Effector memory CD4-positive, alpha-beta T cell (primary cell): ENCODE measurements at places on chromosomes 6 and 20.

GRCh38 chr6:169340395-169340794 is 86.7 kb upstream of the THBS2 start:
- no peak for DNase-seq

- no peak for DNase-seq
These were observed 101.5 kb downstream of the RPP40 start for GRCh38 chr6:4902363-4902762.

GRCh38 chr6:12138381-12138780 is 126.3 kb downstream of the HIVEP1 start:
- DNase-seq = peak; percentile 14

GRCh38 chr20:46139908-46140482 is 21.9 kb downstream of the CD40 start:
- no peak for DNase-seq

GRCh38 chr20:17473659-17474058 is 57.5 kb downstream of the BFSP1 start:
- DNase-seq = no peak

DNA sequence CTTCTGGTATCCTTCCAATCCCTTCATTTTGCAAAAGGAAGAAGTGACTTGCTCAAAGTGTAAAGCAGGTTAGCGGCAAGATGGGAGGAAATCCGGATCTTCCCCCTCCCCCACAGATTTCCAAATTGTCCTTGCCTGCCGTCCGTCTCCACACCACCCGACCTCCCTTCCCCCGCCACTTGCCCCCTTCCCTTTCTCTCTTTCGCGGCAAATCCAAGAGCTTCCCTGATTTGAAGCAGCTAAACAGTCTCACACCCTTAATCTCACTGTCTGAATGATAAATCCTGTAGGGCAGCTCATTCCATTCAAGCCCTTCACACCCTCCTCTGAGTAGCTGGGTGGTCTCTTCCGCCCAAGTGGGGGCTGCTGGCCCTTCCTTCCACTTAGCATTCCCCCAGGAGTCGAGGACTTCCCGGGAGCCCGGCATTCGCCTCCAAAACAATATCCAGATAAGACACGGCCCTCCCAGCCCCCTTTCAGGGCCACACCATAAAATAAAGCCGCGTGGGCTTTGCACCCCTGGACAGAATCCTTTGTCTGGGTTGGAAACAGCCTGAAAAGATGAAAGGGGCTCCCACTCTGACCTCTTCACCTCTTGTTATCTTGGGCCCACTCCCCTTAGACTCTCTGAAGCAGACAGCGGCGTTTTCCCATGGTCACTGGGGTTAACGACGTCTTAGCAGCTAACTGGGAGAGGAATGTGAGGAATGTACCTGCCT is 44.0 kb upstream of the PIM1 start:
- no peak for DNase-seq

DNA sequence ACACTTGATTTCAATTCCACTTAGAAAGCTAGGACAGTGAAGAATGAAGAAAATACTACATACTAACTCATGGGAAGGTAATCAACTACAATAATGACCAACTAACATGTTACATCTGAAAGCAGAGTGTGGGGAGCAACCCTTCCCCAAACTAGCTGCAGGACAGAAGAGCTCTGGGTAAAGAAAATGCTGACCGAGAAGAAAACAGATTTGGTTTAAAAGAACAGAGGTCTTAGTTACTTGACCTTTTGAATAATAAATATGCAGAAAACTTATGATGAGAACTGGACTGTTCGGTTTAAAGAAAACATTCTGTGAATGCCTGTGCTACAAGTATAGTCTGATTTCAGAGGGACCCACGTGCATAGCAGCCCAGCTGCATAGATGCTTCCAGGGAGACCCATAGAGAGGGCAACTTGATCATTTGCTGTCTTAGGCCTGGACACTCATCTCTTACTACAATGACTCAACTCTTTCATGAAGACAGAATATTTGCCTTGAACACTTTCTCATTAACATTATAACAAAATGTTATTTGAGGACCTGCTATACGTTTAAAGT is 53.5 kb downstream of the RALGAPA2 start:
- DNase-seq = no peak

GRCh38 chr6:46204880-46205650 is 34.3 kb upstream of the ENPP5 start:
- no peak for DNase-seq

DNA sequence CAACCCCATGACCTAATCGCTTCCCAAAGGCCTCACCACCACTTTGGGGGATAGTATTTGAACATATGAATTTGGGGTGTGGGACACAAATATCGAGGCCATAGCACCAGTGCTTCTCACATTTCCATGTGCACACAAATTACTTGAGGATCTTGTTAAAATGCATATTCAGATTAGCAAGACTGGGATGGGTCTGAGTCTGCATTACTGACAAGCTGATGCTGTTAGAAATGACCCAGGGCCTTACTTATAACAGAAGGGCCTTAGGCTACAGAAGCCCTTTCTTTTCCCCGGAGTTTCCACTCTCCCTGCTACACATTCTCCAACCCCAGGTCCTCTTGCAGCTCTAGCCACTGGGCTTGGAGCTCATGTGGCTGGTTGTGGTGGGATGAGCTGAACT is 141.5 kb upstream of the LRFN2 start:
- no peak for DNase-seq

GRCh38 chr6:135323202-135323668 is 142.1 kb downstream of the MYB start:
- no peak for DNase-seq

DNA sequence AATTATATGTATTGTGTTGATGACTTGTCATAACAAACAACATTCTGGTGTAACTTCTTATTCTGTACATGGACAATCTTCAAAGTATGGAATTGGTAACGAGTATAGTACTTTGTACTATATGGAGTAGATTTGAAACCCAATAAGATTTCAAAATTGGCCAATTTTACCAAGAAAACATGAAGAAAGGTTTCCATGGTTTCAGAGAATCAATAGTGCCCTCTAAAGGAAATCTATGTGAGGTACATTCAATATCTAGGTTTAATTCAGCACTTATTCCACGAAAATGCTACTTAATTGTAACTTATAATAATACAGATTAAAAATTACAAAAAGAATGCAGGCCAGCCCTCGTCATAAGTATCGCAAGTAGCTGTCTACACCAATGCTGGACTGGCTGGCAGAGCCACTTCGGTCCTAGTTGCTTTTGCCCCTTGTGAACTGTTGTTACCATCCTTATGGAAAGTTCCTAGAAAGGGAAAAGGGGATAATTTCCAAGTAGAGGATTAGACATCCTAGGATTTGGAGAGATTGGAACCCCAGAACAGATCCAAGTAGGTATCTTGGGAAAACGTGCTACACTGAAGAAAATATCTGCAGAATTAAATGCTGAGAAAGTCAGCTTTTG is 70.9 kb downstream of the LCA5 start:
- DNase-seq = no peak

- DNase-seq = no peak
These were observed 32.6 kb downstream of the KCNK5 start for GRCh38 chr6:39196673-39197091.

GRCh38 chr6:1609648-1610496 is at the start of gene FOXC1:
TSS of gene FOXC1 (plus strand) at chr6:1609915. CDS start at chr6:1610446, 531 bp downstream.
- DNase-seq = no peak

- no peak for DNase-seq
These were observed 167.3 kb downstream of the GRM4 start for GRCh38 chr6:33978412-33979150.

- no peak for DNase-seq
These were observed 495.2 kb upstream of the FLRT3 start for GRCh38 chr20:14832630-14833029.

GRCh38 chr6:116662202-116662601 is 6.4 kb downstream of the ZUP1 start:
- no peak for DNase-seq

- no peak for DNase-seq
These were observed 13.8 kb downstream of the BRD2 start for GRCh38 chr6:32982084-32982701.

DNA sequence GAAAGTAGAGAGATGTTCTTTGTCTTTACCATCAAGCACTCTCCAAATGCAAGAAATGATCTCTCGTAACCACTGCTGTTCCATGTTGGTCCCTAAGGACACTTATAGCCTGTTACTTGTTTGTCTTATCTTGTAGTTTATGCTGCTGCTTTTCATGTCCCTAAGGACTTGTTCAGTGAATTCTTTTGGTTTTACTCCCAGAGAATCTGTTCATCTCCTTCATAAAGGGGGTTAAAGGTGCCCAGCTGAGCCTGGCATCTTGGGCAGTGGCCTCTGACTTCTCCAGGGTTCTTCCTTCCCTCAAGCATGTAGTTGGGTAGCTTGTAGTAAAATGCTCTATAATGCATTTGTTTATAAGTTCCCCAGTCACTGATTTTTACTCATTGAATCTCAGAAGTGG is 864 bp upstream of the PKIG start:
- DNase-seq = no peak

GRCh38 chr6:109269057-109269456 is 113.2 kb downstream of the CD164 start:
- DNase-seq = no peak

GRCh38 chr6:81997090-81997926 is 244.8 kb upstream of the TENT5A start:
- DNase-seq = no peak

DNA sequence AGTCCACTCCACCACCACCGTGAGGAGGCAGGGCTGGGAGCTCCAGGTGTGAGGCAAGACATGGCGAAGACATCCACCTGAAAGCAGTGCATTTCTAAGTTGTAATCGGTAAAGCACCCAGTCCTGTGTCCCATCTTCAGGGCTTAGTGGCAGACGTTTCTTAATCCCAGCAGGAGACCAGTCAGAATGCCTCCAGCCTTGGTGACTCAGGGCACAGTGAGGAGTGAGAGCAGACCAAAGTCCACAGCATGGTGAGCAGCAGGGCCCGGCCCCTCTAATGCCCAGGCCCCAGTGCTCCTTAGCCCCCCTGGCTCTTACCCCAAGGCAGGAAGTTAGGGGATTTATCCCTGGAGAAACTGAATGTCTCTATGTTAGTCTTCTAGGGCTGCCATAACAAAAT is 183.9 kb downstream of the SYNDIG1 start:
- DNase-seq = no peak

DNA sequence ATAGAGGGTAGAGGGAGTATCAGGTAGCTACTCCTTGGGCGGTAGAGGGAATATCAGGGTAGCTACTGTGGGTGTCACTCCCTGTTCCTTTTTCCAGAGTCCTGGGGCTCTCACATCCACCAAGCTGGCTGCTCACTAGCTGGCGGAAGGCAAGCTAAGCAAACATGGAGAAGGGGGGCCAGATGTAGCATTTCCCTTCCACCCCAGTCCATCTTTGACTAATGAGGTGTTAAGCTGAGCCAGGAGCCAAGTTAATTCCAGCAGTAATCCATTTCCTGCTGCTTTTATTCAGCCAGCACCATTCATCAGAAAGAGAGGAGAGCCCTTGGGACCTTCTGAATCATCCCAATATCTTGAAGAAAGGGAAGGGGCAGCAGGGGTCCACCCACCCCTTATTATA is 330.0 kb downstream of the ZFAND3 start:
- DNase-seq = no peak

DNA sequence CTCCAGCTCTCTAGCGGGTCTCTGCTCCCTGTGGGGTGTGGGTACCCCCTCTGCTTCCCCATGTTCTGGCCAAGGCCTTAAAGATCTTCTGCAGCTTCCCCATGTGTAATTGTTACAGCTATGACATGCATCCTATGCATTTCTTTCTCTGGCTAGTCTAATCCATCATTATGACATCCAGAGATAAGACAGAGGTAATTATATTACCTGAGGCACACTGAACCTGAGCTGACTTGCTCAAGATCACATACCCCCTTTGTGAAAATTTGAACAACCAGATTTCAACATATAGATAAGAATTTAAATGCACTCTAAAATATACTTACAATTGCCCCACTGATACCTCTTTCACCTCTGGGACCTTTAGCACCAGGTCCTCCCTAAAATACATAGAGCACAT is 102.4 kb downstream of the COL12A1 start:
- no peak for DNase-seq

- no peak for DNase-seq
These were observed 60.0 kb upstream of the EZR start for GRCh38 chr6:158879180-158879579.

GRCh38 chr20:8428988-8429387 is 296.9 kb downstream of the PLCB1 start:
- DNase-seq = no peak

- no peak for DNase-seq
These were observed 113.6 kb downstream of the ARID1B start for GRCh38 chr6:156890627-156891314.
